Activated CD4-positive, alpha-beta T cell treated with anti-CD3 and anti-CD28 coated beads, Interleukin-10, Interleukin-2, amounts not matched to agents 100 ng/mL and 50 ng/mL, durations not matched to agents 16 hours and 8 hours (primary cell): ENCODE measurements at places on chromosomes 5 and 9.

DNA sequence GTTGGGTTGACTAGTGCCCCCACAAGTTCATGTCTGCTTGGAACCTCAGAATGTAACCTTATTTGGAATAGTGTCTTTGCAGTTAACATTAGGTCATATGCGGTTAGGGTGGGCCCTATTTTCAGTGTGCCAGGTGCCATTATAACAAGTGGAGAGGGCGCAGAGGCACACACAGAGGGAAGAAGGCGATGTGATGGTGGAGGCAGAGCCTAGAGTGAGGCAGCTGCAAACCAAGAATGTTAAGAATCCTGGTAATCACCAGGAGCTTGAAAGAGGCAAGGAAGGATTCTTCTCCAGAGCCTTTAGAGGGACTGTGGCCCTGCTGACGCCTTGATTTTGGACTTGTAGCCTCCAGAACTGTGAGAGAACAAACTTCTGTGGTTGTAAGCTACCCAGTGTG lies 10.9 kb downstream of the GPR107 start:
- no peak for DNase-seq

GRCh38 chr5:55869847-55870246 lies 18.7 kb downstream of the IL31RA start:
- DNase-seq, result no peak

DNA sequence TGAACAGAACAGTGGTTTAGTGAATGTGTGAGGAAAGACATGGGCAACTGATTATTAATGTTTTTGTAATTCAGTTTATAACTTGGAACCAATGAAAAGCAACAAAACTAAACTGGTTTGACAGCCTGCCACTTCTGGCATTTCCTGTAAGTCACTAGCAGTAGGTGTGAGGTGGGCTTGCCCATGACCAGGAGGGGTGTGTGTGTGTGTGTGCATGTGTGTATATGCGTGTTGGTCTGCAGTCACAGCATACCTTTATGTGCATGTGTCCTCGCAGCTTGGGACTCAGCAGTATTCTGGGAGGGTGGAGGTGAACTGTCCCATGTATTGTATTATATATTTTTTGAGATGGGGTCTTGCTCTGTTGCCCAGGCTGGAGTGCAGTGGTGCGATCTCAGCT lies 32.3 kb downstream of the OTULIN start:
- no peak for DNase-seq

DNA sequence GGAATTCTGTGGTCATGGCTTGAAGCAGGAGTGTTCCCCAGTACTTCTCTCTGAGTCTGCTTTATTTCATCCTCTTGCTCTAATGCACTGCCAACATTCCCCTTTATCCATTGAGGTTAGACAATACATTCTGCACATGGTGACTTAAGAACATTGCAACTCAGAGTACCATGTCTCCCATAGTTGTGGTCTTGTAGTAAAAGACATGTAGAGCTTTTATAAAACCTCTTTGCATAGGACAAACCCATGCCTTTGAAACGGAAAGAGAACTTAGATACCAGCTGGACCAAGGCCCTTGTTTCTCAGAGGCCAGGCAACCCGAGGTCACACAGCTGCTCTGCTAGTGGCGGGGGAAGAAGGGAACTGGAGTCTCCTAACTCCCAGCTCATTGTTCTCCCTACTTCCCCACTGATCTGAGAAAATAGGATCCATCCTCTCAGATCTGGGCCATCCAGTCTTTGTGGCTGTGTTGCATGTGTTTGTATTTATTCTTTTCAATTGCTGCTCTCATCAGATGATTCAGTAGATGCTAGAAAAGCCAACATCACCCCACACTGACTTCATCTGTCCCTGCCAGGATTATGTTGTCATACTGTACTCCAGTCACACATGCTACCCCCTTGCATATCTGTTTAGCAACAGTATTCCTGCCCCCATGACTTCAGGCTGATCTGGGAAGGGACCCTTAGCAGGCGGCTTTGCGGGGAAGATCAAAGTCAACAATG lies 236.9 kb downstream of the SAXO1 start:
- DNase-seq, result no peak

DNA sequence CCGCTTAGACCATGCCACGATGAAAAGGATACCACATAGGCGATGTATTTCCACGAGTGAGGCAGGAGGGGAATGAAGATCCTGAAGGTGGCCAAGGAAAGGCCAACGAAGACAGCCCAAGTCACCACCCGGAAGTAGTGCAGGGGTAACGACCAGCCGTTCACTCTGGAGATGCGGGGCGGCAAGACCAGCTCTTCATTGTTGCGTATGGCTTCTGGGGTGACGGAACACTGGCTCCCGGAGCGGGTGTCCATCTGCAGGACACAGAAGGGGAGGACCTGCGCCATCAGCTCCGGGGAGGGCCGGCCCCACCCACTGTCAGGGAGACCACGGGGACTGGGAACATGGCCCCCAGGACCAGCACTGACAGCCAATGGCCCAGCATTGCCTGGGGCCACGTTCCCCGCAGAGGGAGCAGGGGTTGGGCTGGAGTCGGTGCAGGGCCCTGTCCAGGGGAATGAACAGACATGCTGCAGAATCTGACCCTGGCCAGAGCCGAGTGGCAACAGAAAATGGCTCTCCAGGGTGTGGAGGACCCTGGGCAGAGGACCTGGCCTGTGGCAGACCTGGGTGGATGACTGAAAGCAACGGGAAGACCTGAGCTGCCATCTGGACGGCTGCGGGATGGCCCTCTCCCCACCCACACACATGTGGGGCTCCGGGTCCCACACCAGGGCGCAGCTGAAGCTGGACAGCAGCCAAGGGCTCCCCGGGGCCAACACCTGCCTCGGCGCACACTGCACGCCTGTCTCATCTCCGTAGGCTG lies 17.7 kb downstream of the ZDHHC11B start:
- DNase-seq, result no peak

DNA sequence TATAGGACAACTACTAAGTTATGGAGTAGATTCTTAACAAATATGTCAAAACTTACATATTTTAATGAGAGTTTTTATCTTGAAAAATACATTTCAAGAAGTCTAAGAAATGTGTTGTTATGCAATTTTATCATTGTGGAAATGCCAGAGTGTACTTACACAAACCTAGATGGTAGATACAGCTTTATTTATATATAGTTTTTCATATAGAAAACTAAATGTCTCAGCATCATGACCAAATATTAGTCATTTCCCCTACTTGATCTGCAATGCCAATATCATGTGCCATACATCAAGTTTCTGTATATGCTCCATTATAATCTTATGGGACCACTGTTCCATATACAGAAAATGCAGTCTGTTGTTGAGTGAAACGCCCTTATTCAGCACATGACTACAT lies 28.7 kb downstream of the CAST start:
- DNase-seq, result no peak

DNA sequence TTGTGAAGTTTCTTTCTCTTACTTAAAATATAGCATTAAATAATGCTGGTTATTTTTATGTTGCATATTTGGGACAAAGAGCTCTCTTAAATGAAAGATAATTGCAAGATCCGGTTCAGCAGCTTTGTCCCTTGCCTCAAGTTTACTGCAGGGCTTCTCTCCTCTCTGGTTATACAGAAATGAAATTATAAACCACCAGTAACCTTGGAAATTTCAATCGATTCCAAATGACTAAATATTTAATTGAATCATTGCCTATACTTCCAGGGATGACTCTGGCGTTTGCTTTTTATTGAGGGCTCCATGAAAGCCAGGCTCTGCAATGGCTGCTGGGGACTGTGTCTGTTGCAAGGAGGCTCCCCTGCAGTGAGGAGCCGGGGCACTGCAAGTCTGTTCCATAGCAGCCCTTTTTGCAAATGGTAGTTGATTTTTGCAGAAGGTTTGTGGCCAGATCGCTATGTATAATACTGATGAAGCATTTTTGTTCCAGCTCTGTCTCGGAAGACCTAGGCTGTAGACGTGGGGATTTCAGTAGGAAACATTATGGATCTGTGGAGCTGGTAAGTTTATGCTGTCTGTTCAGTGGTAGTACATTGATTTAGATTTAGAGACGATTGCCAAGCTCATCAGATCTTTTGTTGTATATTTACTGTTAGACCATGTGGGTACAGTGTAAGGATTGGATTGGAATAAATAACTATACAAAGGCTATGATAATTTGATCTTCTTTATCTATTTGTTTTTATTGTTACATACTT lies at the start of gene GARNL3:
Gene GARNL3 (plus strand): TSS at position 313 of the 758 bp plus-strand sequence. CDS start 104 bp downstream, at position 417.
- no peak for DNase-seq

GRCh38 chr5:174832811-174833210 lies 108.4 kb downstream of the MSX2 start:
- no peak for DNase-seq

DNA sequence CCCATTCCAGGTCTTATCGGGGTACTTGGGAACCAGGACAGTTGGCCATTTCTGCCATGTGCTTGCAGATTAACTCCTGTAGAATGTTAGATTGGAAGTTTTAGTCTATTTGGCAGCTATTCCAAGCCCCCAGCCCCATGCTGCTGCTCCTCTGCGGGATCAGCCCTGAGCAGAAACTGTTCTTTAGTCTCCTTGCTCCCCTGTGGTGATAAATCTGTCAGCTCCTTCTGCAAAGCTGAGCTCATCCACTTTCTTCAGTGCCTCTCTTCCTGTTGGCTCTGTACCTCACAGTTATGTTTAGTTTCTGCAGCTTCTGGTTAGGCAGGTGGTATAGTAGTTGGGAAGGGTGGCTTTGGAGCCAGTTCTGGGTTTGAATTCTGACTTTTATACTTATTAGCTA lies 170.4 kb downstream of the GRIA1 start:
- no peak for DNase-seq

DNA sequence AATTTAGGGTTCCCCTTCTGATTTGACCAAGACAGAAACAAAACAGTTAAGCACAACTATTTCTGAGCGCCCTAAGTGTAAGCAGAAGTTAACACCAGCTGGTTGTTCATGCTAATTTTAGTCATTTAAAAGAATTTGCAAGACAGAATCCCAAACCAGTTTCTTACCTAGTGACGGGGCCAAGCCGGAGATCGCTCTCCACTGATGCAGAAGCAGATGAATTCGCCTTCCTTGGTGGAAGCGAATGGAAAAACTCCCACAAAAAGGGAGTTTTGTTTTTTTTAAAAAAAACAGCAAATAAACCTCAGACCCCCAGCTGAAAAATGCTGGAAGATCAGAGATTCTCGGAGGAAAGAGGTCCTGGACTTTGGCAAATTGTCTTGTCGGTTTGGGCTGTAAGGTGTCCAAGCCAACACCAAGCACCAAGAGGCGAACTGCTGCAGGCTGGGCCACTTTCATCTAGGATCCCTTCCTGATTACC lies 47.4 kb upstream of the GLDC start:
- DNase-seq, result no peak

DNA sequence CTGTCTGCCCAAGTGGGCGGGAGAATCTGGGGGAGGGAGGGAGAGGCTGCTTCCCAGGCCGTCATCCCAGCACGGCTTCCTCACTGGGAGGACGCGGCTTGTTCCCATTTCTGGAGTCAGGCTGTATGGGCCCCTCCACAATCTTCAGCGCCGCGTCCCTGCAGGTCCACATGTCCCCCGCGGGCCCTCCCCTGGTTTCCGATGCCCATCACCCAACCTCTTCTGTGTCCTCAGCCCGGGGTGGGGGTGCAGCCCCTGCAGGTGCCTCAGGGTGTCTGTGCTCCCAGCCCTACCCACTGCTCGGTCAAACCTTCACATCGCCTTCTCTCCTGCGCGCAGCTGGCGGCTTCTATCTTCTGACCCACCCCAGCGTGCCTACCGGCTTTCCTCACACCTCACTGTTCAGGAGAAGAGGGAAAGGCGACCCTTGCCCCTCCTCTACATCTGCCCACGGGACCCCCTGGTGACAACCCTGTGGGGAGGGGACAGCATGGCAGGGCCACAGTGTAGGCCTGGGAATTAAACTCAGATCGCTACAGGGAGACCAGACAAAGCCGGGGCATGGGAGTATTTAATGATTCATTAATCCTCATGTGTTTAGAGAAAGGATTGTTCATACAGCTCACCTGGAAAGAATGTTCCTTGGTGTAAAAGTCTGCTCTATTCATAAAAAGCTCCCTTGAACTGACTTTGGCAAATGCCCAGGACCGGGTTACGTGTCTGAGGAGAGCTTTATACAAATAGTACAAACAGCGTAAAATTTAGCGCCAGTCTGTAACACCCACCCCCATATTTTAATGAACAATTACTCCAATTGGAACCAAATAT lies 145.1 kb downstream of the IRX1 start:
- no peak for DNase-seq

GRCh38 chr9:115524453-115525059 lies 406.6 kb upstream of the TNC start:
- DNase-seq, result peak; percentile 38

GRCh38 chr5:173662581-173663351 lies 46.3 kb upstream of the BOD1 start:
- no peak for DNase-seq

DNA sequence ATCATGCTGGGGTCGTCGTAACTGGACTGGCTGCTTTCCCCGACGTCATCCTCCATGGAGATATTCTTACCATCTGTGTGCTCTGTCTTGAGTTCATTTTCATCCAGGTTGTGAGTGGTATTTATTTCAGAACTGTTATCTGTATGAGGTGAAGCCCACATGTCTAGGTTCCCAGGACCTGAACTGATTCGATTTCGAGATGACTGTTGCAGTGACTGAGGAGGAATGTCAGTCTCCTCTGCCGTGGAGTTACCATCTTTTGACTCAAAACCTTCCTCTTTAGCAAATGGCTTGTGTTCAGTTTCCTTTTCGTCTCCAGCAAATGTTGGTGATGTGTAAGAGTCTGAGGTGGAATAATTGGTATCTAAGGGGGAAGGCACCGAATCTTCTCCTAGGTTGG lies 55.2 kb upstream of the PCA3 start:
- DNase-seq, result no peak
